OCI-LY7 (cell line): ENCODE measurements at places on chromosomes 5 and 9. TPM values are rescaled to one million over a fixed set of nuclear protein-coding genes. Genes with fewer than 3 reads are reported as not detected.

TEX48 gene
- not detected in 2 replicates for total RNA-seq

DNA sequence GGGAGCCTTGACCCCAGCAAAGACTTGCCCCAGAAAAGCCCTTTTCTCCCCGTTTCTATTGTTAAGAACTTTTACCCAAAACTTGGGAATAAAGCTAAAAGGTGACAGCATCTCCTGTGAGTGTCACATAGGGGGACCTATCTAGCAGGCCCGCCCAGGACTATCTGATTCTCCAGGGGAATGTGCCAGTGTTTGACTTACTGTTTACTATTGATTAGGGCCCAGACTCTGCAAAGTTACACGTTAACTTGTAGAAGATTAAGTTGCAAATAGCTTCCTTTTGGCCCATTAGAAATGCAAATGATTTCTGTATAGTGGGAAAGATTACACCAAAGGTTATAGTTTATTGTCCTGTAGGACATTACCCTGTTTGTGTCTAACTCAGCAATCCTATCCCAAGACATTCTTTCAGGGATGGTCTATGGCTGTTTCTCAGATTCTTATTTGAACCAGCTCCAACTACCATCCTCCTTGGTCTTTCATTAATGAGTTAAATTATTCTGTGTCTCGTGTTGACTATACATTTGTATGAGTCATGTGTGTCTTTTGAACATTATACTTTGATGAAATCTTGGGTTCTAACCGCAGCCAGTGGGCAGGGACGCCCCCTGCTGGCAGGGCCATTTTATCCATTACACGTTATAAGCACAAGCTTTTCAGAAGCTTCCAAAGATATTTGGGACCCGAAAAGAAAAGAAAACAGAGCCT, 60.7 kb downstream of the HRH2 start:
- DNase-seq = peak; percentile 27

GRCh38 chr5:36861871-36862270, 14.7 kb upstream of the NIPBL start:
- DNase-seq = no peak

- no peak for DNase-seq
Measured at GRCh38 chr5:38719916-38720315, 125.9 kb upstream of the OSMR start.

DNA sequence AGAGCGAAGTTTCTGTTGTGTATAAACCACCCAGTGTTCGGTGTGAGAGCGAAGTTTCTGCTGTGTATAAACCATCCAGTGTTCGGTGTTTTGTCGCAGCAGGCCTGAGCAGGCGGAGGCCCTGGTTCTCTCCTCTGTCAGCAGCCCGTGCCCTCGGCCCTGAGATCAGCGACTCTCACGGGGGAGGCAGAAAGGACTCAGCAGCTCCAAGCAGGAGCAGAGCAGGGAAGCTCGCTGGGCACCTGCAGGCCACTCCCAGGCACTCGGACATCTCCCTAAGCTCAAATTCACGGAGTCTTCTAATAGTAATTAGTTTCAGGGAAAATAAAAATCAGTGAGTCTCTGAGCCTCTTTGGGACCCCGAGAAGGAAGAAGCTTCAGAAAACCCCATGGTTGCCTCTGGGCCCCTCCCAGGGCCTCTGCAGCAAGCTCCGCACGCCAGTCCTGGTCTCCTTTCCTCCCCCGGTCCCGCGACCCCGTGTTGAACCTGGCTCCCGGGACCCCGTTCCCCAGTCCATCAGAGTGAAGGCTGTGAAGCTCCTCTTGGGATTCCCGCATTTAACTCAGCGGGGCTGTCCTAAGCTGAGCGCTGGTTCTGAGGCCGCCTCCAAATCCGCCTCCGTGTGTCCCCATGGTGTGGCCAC, 81.9 kb upstream of the ADAMTS2 start:
- no peak for DNase-seq

- no peak for DNase-seq
Measured at GRCh38 chr9:72615931-72616330, 94.5 kb downstream of the TMC1 start.

GRCh38 chr5:14915291-14915952, 43.8 kb upstream of the ANKH start:
- DNase-seq = no peak

DNA sequence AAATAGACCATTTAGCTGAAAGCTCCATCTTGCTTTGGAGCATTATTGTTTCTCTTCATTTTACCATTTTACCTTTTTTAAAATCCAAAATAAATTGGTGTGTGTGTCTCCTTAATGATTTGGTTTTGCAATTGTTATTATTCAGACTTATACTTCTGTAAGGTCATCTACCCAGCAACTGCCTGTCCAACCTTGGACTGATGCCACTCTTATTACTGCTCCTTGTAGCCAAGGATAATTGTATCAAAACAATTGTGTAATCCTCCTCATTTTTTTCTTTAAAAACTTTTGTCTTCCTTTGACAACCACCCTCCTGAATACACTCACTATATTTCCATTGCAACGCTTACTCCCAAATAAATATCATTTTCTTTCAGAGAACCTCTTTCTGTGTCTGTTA, 30.3 kb upstream of the HMGCR start:
- DNase-seq = no peak

SLC34A1 gene
- total RNA-seq = 0.46 and 0.63 TPM in 2 replicates

GRCh38 chr9:78127279-78128225, 95.9 kb upstream of the GNAQ start:
- DNase-seq = no peak

- no peak for DNase-seq
Measured at GRCh38 chr5:125295405-125295872, 549.0 kb upstream of the ZNF608 start.

DNA sequence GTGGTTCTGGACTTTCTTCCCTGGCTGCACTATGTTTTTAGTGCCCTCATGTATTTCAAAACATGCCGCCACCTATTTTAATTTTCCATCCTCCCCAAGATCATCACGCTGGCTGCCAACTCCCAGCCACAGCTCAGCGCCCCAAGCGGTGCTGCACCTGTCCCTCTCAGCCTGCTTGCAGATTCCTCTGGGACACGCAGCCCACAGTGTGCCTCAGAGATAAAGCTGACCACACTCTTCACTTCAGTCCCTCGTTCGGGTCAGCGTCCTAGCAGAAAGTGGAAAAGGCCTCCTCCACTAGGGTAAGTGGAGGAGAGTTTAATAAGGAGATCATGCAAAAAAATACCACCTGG, 56.2 kb upstream of the CKS2 start:
- DNase-seq = no peak

- DNase-seq = no peak
Measured at GRCh38 chr9:72751541-72751940, 201.3 kb downstream of the ALDH1A1 start.

GRCh38 chr9:135815830-135816650, 91.3 kb downstream of the CAMSAP1 start:
- DNase-seq = no peak

DNA sequence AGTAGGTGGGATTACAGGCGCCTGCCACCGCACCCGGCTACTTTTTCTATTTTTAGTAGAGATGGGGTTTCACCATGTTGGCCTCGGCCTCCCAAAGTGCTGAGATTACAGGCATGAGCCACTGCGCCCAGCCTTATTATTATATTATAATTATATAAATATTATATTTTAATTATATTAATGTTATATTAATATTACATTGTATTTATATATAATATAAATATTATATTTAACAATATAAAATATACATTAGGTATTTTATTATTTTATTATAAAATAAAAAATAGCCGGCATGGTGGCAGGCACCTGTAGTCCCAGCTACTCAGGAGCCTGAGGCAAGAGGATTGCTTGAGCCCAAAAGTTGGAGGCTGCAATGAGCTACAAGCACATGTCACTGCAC, 21.6 kb upstream of the GLDC start:
- no peak for DNase-seq

- DNase-seq = no peak
Measured at GRCh38 chr5:79955941-79956670, 35.0 kb downstream of the MTX3 start.

- DNase-seq = no peak
Measured at GRCh38 chr9:1962122-1962521, 53.0 kb upstream of the SMARCA2 start.

DNA sequence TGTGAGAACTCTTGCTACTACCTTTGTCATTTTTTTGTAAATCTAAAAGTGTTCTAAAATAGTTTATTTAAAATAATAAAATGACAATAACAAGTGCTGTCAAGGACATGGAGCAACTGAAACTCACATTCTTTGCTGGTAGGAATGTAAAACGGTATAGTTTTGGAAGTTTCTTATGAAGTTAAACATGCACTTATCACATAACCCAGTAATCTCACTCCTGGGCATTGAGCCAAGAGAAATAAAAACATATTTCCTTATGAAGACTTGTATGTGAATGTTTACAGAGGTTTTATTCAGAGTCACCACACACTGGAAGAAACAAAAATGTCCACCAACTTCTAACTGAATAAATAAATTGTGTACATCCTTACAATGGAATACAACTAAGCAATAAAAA, 46.0 kb upstream of the COL15A1 start:
- no peak for DNase-seq

DNA sequence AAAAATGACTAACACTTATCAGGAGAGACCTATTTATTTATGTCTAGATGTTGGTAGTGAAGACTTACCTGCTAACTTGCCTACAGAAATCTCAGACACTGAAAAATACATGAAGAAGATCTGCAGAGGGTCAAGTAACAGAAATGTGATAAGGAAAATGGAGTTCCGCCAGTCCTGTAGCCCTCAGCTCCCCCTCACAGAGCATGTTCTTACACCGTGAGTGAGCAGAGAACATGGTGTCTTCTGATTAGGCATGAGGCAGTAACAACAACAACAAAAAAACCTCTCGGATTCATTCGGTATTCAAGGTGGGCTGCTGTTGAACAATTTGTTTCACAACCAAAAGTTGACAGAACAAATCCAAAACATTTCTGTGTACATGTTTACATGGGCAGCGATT, 162.0 kb upstream of the SNX2 start:
- DNase-seq = no peak

TTC33 gene
- 18.7 and 20.5 TPM in 2 replicates for total RNA-seq

DNA sequence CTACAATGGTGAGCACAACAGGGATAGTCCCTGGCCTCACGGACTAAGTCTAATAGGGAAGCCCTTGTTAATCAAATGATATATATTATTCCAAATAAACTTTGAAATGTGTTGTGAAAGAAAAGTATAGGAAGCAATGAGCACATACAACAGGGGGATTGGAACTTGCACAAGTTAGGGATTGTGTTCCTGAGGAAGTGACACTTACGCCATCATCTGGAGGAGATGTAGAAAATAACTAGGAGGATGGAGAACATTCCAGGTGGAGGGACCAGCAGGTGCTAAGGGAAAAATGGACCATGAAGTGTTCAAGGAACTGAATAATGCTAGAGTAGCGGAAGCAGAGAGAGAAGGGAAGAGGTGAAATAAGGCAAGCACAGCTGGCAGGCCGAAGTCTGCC, 18.8 kb upstream of the RPS23 start:
- no peak for DNase-seq

- DNase-seq = no peak
Measured at GRCh38 chr5:76926329-76927105, 26.3 kb upstream of the CRHBP start.

DNA sequence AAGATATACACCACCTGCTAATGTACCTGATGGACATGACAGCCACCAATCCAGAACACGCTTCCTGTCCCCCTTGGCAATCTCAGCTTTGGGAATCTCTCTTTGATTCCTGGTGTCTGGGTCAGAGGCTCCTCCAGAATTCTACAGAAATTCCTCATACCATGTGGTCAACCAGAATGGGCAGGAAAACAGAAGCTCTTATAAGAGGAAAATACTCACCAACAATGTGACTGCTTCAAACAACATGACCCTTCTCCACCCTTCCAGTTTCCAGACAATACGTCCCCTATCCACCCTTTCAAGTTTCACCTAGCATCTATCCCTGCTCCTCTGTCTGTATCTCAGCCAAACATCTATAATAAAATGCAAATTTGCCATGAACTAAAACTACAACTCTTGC, 247.2 kb downstream of the DENND1A start:
- DNase-seq = no peak

MTX3 gene
- 53.6 and 67.3 TPM in 2 replicates for total RNA-seq

OR1J2 gene
- total RNA-seq = not detected in 2 replicates

DNA sequence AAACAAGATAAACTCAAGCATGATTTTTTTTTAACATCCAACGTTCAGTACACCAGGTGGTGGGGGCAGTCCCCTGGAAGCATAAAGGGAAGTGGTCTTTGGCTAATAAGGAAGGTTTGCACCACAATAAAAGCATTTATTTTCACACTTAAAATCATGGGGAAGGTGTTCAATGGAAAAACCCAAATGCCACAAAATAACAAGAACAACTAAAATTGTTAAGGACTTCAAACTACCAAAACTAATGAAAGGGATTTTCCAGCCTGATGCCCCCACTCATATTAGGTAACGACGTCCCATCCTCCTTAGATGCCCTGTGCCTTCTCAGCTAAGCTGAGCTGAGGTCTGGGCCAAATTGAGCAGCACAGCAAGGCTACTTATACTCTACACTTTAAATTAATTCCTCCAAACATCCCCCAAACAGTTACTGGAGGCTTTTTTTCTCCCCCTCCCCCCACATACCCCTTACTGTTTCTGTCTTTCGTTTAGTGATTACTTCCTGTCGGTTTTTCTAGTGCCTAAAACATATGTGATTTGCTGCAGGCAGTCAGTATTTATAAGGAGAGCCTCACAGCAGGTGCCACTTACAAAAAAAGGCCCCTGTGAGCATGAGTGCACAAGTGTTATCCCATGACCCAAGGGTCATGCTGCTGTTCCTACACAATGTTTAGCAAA, 259.7 kb upstream of the ZNF608 start:
- DNase-seq = peak; percentile 97

DNA sequence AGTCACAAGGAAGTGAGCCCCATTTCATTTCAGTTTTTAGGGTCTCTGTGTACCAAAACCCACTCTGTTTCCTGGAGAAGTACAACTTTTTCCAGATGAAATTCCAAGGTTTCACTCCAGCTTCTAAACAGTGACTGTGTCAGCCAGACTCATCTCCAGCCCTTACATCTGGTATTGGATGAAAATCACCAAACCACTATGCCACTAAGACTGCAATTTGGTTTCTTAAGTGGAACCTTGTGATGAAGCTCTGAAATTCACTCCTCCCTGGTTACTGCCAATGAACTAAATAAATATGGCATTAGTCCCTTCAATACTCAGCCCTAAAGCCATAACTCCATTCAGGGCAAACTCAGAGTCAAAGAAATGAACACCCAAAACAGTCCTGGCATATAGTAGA, 211.2 kb upstream of the DAPK1 start:
- no peak for DNase-seq

OR1N2 gene
- total RNA-seq = not detected in 2 replicates

DNA sequence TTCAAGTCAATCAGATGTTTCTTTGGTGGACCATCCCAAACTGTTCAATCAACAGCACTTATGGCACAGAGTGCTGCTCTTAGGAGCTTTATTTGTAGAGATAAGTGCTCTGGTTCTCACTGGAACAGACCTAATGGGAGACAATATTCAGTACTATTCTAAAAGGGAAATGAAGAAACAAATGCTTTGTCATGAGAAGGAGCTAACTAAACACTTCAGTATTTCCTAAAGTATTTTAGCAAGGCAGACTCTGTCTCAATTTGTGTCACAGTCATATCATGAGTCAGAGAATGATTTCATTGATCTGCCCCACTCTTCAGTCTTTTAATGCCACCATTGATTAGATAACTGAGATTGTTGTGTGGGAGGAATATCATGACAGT, 175.3 kb downstream of the SLF1 start:
- no peak for DNase-seq

SLC27A6 gene
- not detected in 2 replicates for total RNA-seq

LPAR1 gene
- not detected in 2 replicates for total RNA-seq

TMEFF1 gene
- 3.6 and 3.7 TPM in 2 replicates for total RNA-seq
